ENCODE measurements at places on chromosomes 12 and 14.
A peak's percentile ranks its signal among the peaks of the same experiment; 100 is the strongest.

DNA sequence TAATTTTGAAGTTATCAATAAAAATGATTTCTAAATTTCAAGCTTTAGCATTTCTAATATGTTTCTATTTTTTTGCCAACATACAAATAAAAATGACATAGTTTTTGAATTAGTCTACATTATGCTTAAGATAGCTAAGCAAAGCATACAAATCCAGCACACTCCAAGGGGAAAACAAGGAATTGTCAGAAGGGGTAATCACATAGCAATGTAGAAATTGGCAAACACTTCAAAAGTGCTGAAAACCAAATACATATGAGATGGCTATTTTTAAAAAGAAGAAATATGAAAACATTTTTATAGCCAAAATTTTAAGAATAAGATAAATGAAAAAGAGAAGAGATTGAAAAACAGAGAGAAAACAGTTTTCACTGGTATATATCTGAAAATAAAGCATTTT is 308.0 kb downstream of the SLC6A15 start:
- DNase-seq = no peak

GRCh38 chr12:130747867-130748740 is 32.0 kb upstream of the RIMBP2 start:
- DNase-seq = peak; percentile 38

DNA sequence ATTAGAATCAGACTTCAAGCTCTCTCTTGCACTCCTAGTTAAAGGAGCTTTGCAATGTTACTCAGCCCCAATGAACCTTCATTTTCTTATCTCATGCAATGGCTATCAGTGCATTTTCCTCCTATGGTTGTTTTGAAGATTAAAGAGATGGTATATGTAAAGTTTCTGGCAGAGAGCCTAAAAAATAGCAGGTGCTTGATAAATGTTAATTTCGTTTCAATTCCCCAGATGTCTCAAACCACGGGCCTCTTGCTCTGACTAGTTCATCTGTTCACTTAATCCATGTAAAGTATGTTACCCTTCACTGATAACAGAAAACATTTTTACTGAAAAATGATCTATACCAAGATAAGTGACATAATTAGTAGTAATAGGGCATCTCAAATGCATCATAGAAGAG is 735.4 kb upstream of the USP15 start:
- no peak for DNase-seq

DNA sequence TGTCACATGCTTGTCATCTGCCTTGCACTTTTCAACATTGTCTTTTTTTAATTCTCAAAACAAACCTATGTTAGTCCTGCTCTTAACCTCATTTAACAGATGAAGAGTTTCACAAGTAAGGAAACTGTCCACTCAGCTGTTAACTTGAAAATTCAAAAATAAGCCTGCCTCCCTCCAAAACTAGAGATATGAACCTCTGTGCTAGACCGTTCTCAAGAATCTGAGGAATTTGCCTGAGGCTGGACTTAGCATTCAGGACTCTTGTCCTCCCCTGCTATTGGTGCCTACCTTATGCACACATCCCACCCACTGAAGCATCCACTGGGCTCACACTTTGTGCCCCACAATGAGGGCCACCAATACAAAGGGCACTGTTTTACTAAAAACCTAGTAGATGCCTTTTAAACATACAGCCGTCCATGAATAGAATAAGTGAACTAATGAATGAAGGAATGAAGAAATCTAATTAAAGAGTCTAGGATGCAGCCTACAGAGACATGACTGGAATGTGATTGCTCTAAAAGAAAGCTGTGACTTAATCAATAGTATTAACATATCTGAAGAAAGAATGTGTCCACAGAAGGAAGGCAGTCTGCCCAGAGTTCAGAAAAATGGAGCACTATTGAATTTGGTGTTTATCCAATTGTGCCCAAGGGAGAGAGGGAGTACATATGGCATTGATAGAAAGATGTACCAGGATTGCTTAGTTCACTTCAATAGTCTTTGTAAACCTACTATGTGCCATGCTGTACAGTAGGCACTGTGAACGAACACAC is 238.5 kb downstream of the SPTSSA start:
- no peak for DNase-seq

GRCh38 chr12:52390739-52391617 is 5.5 kb upstream of the KRT84 start:
- DNase-seq = no peak

DNA sequence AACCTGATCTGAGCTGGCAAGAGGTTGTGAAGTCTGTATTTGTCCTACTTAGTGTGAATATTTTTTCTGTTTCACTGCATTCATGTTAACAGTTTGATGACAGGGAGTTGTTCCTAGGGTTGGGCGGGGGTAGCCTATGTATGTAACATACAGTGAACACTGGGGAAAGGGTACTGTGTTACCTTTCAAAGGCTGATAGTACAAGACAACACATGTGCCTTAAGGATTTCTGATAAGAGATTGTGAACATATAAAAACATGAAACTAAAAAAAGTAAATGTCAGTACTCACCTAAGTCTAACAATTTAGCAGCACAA is 30.5 kb upstream of the GRIP1 start:
- no peak for DNase-seq

GRCh38 chr12:63098851-63099250 is 52.1 kb downstream of the AVPR1A start:
- no peak for DNase-seq

- no peak for DNase-seq
Measured at GRCh38 chr12:116480210-116480810, 78.9 kb upstream of the MAP1LC3B2 start.

- no peak for DNase-seq
Measured at GRCh38 chr12:131258398-131258797, 304.7 kb downstream of the ADGRD1 start.

GRCh38 chr12:79883216-79883615 is 51.7 kb downstream of the PPP1R12A start:
- no peak for DNase-seq

DNA sequence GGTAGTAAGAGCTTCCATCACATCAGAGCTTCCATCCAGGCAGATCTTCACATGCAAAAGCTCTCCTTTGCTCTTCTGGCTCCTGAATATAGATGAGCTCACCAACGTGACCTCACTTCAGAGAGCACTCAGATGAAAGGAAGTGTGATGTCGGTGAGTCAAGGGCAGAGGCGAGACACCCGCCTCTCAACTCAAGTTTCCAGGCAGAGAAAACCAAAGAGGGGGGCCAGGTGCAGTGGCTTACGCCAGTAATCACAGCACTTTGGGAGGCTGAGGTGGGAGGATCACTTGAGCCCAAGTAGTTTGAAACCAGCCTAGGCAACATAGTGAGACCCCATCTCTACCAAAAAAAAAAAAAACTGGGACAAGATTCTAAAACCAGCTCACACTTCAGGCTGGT is 126.9 kb downstream of the DUSP6 start:
- DNase-seq = no peak

DNA sequence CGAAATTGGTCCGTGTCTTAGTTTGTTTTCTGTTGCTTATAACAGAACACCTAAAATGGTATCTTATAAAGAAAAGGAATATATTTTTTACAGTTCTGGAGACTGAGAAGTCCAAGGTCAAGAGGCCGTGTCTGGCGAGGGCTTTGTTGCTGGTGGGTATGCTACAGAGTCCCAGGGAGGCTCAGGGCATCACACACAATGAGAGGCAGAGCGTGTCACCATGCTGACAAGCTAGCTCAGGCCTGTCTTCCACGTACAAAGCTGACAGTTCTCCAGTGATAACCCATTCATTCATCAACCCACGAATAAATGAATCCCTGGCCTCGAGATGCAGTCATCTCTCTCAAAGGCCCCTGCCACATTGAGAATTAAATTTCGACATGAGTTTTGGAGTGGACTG is 56.7 kb upstream of the AEBP2 start:
- DNase-seq = no peak

GRCh38 chr12:120110550-120111501 is 5.7 kb downstream of the RAB35 start:
- DNase-seq = no peak

DNA sequence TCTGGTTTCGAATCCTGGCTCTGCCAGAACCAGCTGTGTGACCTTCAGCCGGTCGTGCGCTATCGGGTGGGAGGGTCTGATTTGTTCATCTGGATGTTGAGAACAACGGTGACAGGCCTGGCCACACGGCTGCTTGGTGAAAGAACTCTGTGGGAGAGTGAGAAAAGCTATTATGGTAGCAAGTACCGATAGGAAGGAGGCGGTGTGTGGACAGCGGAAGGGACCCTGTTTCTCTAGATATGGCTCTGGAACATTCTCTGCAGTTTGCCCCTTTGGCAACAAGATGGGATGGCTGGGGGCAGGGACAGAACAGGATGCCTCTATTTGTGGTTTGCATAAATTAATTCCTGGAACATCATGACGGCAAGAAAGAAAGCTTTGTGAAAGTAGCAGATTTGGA is 347.3 kb downstream of the AACS start:
- DNase-seq = no peak

- no peak for DNase-seq
Measured at GRCh38 chr12:64666054-64666914, 56.0 kb downstream of the RASSF3 start.

GRCh38 chr14:104094709-104095425 is 9.4 kb downstream of the ASPG start:
- DNase-seq = peak; percentile 79

GRCh38 chr12:64461634-64462414 is 9.9 kb downstream of the TBK1 start:
- no peak for DNase-seq

DNA sequence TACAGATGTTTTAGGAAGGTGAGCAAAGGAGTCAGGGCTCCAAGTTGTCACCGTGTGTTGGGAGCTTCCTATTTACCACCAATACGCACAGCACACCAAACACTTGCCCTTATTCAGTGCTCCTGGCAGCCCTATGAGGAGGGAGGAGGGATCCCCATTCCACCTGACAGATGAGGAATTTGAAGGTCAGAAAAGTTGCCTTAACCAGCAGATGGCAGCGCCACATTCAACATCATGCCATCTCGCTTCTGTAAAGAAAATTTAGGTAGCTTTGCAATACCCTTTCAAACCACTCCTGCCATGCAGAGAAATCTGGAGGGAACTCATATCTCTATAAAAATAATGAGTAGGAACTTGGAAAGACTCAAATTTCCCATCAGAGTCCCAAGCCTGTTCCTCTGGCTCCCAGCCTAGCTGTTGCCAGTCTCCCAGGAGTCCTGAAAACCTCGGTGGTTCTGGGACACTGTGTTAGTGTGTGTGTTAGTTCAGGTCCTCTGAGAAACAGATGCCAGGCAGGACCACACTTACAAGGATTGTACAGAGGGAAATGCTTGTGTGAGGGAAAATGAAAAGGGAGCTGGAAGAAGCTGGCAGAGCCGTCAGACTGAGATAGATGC is 410.5 kb downstream of the MED13L start:
- no peak for DNase-seq

- DNase-seq = no peak
Measured at GRCh38 chr12:2682296-2683251, 112.2 kb upstream of the FKBP4 start.

GRCh38 chr14:102630881-102631280 is 38.4 kb downstream of the RCOR1 start:
- DNase-seq = no peak

GRCh38 chr12:44036875-44037443 is 201.1 kb downstream of the TMEM117 start:
- DNase-seq = no peak

- no peak for DNase-seq
Measured at GRCh38 chr14:94307410-94307992, 14.4 kb upstream of the SERPINA10 start.

- peak; percentile 61 for DNase-seq
Measured at GRCh38 chr12:121128908-121129810, 3.5 kb upstream of the P2RX7 start.

- no peak for DNase-seq
Measured at GRCh38 chr12:6547987-6548386, 7.9 kb downstream of the IFFO1 start.

DNA sequence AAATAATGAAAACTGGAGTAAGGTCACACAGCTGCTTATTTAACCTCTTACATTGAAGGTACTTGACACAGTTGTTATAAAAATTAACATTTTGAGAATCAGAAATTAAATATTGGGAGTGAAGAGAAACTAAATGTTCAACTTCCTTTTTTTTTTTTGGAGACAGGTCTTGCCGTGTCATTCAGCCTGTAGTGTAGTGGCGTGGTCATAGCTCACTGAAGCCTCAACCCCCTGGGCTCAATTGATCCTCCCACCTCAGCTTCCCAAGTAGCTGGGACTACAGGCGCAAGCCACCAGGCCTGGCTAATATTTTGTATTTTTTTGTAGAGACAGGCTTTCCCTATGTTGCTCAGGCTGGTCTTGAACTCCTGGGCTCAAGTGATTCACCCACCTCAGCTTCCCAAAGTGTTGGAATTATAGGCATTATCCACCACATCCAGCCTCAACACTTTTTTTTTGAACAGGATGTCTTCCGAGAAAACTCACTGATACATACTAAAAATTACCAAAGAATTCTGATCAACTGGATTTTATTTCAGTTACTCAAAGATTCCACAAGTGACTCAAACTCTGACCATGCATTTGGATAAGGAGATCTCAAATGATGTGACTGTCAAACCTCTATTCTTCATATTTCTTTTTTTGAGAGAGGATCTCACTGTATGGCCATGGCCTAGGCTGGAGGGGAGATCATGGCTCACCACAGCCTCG is 35.4 kb downstream of the SGPP1 start:
- no peak for DNase-seq

GRCh38 chr12:49979016-49979586 is 6.4 kb downstream of the AQP6 start:
- DNase-seq = no peak

DNA sequence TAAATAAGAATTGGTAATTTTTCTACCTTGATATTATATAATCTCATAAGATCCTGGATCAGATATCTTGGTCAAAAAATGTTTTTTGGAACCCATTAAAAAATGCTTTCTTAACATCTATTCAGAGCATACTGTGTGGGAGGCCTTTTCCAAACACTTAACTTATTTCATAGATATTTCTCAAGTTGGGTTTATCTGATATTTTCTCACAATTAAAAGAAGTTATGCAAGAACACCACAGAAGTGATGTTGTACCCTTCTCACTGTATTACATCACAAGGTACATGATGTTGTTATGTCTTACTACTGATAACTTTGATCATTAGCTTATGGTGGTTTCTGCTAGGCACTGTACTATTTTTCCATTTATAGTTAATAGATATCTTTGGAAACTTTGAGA is 23.4 kb upstream of the PRPF39 start:
- DNase-seq = no peak

DNA sequence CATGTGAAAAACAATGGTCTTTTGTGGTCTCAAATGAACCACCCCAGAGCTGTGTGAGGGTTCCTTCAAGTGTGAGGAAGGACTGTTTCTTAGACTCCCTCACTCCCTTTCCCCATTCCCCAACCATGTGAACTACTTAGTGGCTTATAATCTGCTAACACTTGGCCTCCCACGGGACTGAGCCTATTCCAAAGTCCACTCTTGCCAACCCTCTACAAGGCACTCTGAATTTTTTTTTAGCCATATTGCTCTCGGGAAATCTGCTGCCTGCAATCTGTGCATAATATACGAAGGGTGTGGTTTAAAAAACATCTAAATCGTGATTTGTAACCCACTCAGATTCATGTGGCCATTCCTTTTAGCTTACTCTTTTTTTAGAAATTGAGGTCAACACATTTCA is 2.6 kb downstream of the SVOP start:
- DNase-seq = no peak

- DNase-seq = no peak
Measured at GRCh38 chr12:52800259-52800917, 4.5 kb upstream of the KRT3 start.

GRCh38 chr12:2387103-2387834 is 334.5 kb downstream of the CACNA1C start:
- no peak for DNase-seq

Measured in T-helper 17 cell (primary cell).